ENCODE measurements at places on chromosomes 5 and 9.
A peak's percentile ranks its signal among the peaks of the same experiment; 100 is the strongest.

DNA sequence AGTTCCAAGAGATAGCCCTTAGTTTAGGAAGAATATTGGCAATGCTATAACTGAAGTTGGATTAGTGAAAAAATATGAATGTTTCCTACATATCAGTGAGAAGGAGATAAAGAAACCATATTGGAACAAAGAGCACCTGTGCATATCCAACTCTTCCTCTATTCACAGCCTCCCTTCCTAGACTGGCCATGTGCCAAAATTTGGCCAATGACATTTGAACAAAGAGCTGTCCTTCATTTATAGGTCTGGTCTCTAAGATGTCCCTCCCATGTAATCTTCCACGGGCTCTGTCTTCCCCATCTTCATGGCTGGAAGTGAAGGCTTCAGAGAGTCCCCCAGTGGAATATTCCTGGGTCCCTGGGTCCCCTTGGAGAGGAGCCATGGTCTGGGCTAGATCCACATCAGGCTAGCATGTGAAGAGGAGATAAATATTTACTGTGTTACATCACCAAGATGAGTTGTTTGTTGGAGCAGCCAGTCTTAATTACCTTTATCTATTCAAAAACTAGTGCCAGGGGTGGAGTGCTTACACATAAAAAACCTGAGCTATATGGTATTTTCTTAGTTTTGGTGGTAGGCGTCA, 190.0 kb upstream of the S1PR3 start:
- DNase-seq = no peak

GRCh38 chr9:108271646-108272348, 584.0 kb downstream of the ACTL7B start:
- peak; percentile 27 for DNase-seq

GRCh38 chr5:96537386-96537785, 104.3 kb upstream of the PCSK1 start:
- DNase-seq = no peak

DNA sequence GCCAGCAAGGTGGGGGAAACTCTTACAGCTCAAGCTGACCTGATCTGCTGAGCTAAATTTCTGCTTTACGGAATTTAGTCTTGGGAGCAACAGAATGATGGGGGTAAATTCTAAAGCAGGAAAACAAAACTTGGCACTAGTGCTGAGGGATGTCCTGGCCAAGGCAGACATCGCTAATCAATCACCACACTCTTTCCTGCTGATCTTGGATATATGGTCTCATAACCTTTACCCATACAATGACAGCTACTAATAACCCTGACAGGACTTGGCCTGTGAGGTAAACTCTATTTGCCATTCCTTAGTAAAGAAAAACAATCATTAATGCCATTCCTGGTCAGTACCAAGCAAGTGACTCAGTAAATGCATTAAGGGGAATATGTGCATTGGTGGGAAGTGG, 51.5 kb downstream of the PPARGC1B start:
- no peak for DNase-seq

DNA sequence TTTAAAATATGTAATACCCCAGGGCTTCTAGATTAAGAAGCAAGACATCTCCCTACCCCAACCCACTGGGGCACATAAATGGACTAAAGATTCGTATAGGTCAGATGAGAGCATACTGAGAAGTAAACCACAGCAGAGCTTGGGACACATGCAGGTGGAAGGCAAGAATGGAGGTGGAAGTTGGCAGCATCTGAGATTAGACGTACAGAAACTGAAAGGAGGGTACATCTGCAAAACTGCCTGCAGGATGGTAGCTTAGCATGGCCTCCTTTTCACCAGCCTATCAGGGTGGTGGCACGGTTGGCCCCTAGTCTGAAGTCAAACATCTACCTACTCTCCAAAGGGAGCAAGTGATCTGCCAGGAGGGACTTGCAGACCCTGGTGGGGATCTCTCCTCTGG, 181.8 kb downstream of the TSSK1B start:
- DNase-seq = no peak

- DNase-seq = no peak
Measured at GRCh38 chr9:104977580-104977979, 49.6 kb upstream of the ABCA1 start.

DNA sequence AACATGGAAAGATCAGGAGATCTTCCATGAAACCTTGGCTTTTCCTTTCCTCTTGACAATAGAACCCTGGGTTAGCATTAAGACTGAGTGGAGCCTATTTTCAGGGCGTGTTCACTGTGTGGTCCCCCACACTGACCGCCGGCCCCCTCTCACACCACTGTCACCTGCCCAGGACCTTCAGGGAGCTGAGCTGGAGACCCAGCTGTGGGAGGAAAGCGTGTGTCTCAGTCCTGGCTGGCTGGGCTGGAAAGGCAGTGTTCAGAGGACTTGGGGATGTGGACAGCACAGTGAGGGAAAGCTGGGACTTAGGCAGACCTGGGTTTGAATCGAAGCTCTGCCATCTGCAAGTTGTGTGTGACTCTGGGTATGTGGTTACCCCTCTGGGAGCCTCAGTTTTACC, 268.1 kb downstream of the NSG2 start:
- no peak for DNase-seq

GRCh38 chr5:116681334-116682013, 106.9 kb upstream of the SEMA6A start:
- DNase-seq = no peak

DNA sequence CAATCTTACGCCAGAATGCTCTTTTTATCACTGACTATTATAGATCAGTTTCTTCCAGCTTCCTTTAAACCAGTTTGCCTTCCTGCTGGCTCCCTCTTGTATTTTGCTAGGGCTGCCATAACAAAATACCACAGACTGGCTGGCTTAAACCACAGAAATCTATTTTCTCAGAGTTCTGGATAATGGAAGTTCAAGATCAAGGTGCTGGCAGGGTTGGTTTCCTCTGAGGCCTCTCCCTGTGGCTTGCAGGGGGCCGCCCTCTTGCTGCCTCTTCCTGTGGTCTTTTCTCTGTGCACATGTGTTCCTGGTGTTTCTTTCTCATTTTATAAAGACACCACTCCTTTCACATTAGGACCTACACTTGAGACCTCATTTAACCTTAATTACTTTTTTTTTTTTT, 6.8 kb upstream of the FXN start:
- no peak for DNase-seq
